ENCODE measurements at places on chromosomes 7 and 10. TPM values are rescaled to one million over a fixed set of nuclear protein-coding genes. Genes with fewer than 3 reads are reported as not detected.

SORCS1 gene
- total RNA-seq, result not detected

GRCh38 chr10:129958629-129959543 lies 5.2 kb downstream of the EBF3 start:
- DNase-seq, result no peak

DNA sequence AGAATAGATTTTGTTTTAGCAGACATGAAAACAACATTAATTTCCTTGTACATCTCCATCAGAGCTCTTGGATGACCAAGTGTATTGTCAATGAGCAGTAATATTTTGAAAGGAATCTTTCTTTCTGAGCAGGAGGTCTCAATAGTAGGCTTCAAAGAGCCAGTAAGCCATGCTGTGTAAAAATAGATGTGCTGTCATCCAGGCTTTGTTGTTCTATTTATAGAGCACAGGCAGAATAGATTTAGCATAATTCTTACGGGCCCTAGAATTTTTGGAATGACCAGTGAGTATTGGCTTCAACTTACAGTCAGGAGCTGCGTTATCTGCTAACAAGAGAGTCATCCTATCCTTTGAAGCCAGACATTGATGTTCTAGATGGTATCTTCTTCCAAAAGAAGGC lies 19.0 kb downstream of the MINPP1 start:
- DNase-seq, result no peak

GRCh38 chr7:47352394-47352968 lies 229.4 kb downstream of the TNS3 start:
- no peak for DNase-seq

DNA sequence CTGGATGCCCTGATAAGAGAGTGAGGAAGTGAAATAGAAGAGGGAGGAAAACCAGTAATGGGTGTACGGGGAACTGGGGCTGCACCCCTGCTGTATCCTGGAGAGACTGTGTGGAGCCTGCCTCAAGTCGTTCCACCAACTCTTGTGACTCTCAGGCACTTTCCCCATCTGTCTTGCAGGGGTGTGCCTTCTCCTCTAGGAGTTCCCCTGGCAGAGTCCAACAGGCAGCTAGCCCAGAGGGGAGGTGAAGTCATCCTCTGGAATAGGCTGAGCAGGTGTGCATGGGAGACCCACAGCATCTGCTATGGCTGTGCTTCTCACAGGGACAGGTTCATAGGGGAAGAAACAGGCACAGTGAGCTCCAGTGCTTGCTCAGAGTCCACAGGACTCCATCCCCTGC lies 46.8 kb downstream of the WIPF3 start:
- no peak for DNase-seq

DNA sequence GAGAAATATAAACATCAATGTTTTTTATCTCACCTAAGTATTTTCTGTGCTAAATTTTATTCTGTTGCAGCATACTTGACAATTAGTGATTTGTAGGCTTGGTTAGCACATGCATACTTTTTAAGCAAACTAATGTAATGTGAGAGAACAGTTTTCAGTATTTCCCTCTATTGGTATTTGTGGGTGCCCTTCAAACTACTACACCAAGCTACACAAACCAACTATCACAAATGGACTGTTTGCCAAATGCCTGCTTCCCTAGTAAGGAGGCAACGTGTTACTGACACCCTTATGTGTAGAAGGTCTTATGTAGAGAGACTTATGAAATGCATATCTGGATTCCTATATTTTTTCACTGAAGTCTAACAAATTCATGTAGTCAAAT lies 98.4 kb upstream of the FZD1 start:
- DNase-seq, result no peak

GRCh38 chr10:75803816-75804552 lies 372.6 kb downstream of the LRMDA start:
- no peak for DNase-seq

GRCh38 chr10:62249957-62250356 lies 18.7 kb downstream of the RTKN2 start:
- DNase-seq, result no peak

HTR7 gene
- total RNA-seq, result 0.06 TPM

- DNase-seq, result no peak
These were observed 4.5 kb downstream of the CFAP46 start for GRCh38 chr10:132937861-132938260.

- no peak for DNase-seq
These were observed 5.0 kb downstream of the NOLC1 start for GRCh38 chr10:102157224-102157623.

DNA sequence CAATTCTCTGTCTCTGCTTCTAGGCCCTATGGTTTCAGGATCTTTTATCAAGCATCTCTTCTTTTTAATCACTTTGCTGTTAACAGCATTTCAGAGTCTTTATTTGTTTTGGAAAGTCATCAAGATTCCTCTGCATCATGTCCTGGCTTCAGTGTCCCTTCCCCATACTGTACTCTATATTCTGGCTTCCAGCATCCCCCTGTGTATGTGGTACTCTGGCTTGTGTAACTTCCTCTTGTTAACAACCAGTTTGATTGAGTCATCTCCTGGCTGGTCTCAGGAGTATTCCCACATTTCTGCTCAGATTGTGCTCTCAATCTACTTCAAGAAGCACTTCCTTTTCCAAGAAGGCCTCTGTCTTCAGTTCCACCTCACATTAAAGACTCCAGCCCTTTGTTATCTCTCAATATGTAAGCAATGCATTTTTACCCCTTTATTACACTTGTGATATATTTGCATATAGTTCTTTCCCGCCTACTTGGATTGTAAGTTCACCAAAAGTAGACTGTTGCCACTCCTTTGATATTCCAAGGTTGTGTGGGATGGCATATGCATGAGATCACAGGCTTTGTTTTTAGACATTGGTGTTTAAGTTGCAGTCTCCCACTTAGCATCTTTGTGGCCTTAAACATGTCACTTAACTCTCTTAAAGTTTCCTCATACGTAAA lies 15.1 kb upstream of the ATE1 start:
- DNase-seq, result no peak

GRCh38 chr10:131870831-131871672 lies 29.8 kb upstream of the PPP2R2D start:
- no peak for DNase-seq
